HAP-1 (cell line): ENCODE measurements at places on chromosomes 7 and 10.

DNA sequence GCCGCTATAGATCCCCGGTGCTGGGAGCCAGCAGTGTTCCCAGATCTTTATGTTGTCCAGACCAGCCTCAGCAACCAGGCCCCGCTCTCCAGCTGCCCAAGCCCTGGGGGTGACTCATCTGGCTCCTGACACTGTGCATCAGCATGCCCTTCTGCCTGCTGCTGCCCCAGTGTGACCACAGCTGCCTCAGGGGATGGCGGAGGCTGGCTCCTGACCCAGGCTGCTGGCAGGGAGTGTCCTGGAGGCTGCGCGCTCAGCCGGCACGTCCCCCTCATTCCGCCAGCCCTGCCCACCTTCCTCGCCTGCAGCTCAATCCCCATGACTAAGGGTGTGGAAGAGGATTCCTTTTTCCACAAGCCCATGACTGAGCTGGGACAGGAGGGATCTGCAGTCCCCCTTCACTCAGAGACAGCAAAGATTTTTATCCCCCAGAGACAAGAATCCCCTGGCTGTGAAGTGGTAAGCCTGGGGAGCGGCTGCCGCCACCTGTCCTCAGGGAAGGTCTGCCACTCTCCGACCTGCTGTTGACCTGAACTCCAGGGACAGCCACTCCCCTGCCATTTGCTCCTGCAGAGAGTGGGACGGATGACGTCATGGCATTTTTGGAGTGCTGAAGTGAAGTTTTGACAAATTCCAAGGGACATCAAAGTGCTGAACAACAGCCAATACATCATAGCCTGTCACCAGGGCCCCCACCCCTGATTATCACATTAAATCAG lies 182.8 kb upstream of the BMPER start:
- DNase-seq = no peak

GRCh38 chr10:70362328-70362727 lies 20.1 kb downstream of the LRRC20 start:
- DNase-seq = no peak

DNA sequence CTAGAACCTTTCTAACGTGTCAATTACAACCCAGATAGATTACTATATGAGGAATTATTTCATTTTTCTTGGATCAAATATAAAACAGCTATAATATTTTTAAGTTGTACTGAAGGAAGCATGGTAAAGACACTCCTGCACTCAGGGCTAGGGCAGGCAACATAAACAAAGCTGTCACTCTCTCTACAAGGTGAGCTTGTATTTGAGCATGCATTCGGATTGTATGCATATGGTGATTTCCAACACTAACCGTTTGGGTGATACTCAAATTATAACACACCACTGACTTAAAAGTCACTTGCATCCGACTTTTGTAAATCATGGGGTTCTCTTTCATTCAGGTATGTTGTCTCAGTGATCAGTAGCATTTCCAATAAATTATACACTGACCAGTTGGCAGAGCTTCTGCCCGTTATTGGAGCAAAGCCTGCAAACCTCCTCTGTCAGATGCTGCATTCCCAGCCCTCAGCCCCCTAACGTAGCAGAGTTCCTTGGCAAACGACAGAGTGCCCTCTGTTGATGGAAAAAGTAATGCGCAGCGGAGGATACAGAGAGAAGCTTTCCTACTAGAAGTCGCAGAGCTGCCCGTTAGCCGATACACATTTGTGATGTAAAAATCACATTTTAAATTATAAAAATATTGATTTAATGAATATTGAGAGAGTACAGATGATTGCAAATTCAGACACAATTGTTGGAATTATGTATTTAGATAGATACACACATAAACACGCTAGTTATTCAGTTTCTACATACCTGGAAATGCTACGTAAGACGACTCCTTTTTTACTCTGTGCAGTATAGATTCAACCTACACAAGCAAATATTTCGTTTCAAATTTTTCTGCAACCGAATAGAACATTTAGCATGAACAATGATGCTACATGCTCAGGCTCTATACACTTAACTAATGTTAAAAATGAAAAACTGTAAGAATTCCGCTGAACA lies 173.9 kb upstream of the SP4 start:
- DNase-seq = peak; percentile 79

GRCh38 chr10:13414855-13415254 lies 66.8 kb upstream of the SEPHS1 start:
- peak; percentile 43 for DNase-seq

- DNase-seq = no peak
Measured at GRCh38 chr7:114970308-114970707, 48.4 kb downstream of the MDFIC start.

DNA sequence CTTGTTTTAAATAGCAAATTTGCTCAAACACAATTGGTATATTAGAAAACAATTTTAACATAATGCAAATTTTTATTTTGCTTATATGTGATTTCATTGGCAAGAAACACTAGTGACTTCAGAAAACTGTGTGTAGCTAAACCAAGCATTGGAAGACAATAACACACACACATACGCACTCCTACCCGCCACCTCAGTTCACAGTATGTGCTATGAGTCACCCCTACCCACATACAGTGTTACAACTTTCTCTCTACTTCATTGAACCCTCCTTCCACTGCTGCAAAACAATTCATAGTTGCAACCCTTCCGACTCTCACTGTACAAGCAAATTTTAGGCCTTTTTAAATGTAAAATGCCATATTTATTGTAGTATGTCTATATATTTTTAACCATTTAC lies 119.9 kb upstream of the THSD7A start:
- DNase-seq = no peak

DNA sequence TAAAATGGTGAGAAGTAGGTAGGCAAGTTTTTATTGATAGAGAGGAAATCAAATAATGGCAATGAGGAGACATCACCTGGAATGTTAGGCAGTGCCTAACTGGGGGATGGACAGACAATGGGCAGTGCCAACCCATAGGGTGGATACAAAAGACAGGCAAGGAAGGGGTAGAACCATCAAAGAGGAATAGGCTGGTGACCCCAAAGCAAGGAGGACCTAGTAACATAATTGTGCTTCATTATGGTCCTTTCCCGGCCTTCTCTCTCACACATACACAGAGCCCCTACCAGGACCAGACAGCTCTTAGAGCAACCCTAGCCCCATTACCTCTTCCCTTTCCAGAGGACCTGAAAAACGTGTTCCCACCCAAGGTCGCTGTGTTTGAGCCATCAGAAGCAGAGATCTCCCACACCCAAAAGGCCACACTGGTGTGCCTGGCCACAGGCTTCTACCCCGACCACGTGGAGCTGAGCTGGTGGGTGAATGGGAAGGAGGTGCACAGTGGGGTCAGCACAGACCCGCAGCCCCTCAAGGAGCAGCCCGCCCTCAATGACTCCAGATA lies 30.0 kb downstream of the PRSS2 start:
- DNase-seq = no peak

- DNase-seq = no peak
Measured at GRCh38 chr7:40659231-40659630, 524.4 kb downstream of the SUGCT start.

GRCh38 chr7:2460641-2461040 lies 15.6 kb downstream of the GRIFIN start:
- DNase-seq = no peak

- no peak for DNase-seq
Measured at GRCh38 chr10:131157899-131158298, 153.6 kb downstream of the TCERG1L start.

DNA sequence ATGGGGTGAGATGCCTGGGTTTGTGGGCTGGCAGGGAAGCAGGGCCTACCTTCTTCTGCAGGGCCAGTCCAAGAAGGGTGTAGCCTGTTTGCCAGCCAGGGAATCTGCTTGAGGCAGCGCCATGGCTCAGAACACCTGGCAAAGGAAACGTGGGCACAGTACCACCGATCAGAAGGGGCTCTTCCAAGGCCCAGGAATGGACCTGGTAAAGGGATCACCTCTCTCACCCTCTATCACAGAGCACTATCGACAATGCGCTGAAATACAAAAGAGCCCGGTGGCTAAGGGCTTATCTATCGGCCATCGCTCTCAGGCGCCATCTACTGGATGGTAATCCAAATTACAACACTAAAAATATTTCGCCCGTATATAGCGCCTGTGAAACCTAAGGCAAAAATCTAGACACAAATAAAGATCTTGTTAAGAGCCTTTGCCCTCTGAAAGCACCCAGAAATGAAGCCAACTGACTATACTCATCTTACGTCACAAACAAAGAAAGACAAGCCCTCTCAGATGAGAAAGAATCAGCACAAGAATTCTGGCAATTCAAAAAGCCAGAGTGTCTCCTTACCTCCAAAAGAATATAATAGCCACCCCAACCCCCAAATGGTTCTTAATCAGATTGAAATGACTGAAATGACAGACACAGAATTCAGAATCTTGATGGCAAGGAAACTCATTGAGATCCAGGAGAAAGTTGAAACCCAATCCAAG lies 217.8 kb upstream of the HPS1 start:
- DNase-seq = peak; percentile 51

DNA sequence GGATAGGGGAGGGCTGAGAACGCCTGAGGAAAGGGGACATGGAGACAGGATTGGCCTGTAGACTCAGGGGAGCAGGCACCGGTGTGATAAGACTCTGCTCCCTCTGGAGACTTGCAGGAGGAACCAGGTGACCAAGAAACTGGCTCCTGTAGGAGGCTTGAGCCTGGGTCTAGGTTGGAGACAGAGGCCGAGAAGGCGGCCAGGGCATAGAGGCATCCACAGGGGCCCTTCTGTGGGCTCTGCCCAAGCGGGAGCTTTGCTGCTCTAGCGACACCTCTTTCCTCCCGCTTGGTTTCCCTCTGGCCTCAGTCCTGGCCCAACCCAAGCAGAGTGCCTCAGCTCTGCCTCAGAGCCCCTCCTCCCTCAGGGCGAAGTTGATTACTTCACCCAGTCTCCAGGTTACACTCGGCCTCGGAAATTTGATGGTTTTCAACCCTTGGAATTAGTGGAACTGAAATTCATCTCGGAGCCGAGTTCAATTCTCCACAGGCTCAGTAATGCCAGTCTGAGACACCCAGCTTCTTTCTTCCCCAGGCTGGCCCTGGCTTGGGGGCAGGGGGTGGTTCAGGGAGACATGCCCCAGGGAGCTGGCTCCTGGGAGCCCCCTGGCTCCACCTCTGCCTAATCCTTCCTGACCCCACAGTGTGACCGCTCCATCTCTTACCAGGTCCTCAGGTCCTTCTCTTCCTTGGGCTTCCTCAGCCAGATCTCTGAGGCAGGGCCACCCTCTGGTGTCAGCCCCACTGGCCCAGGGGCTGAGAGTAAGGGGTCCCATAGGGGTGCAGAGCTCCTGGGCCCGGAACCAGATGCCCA lies 60.4 kb downstream of the PAX2 start:
- no peak for DNase-seq

DNA sequence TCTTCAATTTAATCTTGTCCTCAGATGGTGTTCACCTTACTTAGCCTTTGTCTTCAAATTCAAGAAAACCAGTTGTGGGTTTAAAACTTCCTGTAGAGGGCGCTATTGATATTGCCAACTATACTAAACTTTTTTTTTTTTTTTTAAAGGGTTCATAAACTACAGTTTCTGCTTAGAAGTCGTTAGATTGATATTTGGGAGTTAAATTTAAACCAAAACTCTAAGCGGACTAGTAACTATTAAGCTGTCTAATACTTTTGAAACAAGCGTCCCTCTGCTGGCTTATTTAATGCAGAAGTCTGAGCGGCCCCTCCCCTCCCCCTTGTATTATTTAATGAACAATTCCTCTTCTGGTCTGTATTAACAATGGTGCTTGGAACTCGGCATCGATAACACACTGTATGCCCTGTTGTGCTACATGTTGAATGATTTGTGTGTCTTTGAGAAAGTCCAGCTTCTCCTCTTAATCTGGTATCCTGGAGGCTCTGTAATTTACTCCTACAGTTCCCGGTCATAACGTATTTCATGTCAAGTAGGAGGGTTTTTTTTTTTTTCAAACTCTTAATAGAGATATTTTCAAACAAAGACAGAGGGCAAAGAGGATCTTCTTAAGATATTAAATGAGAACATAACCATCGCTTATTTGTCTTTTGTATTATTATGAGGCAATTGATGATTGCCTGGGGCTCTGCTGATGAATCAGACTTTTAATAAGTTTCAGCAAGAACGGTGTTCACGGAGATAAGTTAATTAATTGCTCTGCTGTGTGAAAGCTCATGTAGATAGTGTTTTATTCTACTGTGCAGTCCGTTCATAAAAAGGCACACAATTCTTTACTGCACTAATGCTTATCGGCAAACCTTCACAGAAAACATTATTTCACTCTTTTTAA lies 22.6 kb upstream of the CREB5 start:
- peak; percentile 28 for DNase-seq

- DNase-seq = no peak
Measured at GRCh38 chr7:156669035-156669828, 28.7 kb downstream of the RNF32 start.

GRCh38 chr7:140360697-140361229 lies 37.6 kb downstream of the SLC37A3 start:
- DNase-seq = no peak

- DNase-seq = peak; percentile 81
Measured at GRCh38 chr10:92590623-92591549, 2.0 kb upstream of the KIF11 start.

GRCh38 chr10:129877773-129878371 lies 86.2 kb downstream of the EBF3 start:
- peak; percentile 23 for DNase-seq

GRCh38 chr7:105768898-105769507 lies 107.4 kb downstream of the ATXN7L1 start:
- no peak for DNase-seq

- peak; percentile 55 for DNase-seq
Measured at GRCh38 chr7:92763636-92764423, 72.5 kb downstream of the CDK6 start.

DNA sequence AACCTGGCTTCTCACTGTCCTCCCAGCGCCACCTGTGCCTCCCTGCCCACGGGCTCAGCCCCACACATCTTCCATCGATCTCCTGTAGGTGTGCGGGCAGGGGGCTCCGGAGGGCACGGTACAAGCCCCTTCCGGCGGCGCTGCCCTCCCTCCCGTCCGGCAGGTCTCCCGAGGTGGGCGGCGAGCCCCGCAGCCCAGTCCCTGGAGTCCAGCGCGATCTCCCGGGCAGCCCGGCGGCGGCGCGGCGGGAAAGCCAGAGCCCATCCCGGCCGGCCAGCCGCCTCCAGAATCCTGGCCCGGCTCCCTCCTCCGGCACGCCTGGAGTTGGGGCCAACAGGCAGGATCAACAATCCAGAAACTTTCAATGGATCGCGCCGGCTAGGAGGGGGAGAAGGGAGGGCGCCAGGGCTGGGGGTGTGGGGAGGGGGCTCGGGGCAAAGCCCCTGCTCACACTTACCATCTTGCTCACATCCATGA lies 100.1 kb downstream of the HIP1 start:
- peak; percentile 63 for DNase-seq
